Foreskin keratinocyte (primary cell): ENCODE measurements at places on chromosomes 4 and X. TPM values are rescaled to one million over a fixed set of nuclear protein-coding genes. Genes with fewer than 3 reads are reported as not detected.
A peak's percentile ranks its signal among the peaks of the same experiment; 100 is the strongest.

Gene SLC9A7
- 12.5 and 15.8 TPM in 2 replicates for total RNA-seq

Gene POU3F4
- total RNA-seq, result not detected in 2 replicates

Gene TMEM31
- total RNA-seq, result not detected in 2 replicates

Gene NDST3
- not detected in 2 replicates for total RNA-seq

Gene S100G
- not detected in 2 replicates for total RNA-seq

Gene IL2RG
- total RNA-seq, result 0.11 and 0.27 TPM in 2 replicates

Gene SASH3
- not detected in 2 replicates for total RNA-seq

Gene NHSL2
- total RNA-seq, result 0.37 and 0.42 TPM in 2 replicates

Gene DDX53
- total RNA-seq, result not detected in 2 replicates

Gene ADRA2C
- 0.04 and 0.10 TPM in 2 replicates for total RNA-seq

Gene EDA2R
- 1.7 and 2.9 TPM in 2 replicates for total RNA-seq

Gene AMER1
- total RNA-seq, result 2.4 and 3.0 TPM in 2 replicates

- no peak for DNase-seq
Measured at GRCh38 chrX:7908821-7909220, 18.4 kb downstream of the PNPLA4 start.

GRCh38 chr4:3676907-3677747, 89.1 kb upstream of the ADRA2C start:
- DNase-seq, result no peak

- DNase-seq, result peak; percentile 58
Measured at GRCh38 chrX:155888139-155888538, 7.0 kb downstream of the VAMP7 start.

DNA sequence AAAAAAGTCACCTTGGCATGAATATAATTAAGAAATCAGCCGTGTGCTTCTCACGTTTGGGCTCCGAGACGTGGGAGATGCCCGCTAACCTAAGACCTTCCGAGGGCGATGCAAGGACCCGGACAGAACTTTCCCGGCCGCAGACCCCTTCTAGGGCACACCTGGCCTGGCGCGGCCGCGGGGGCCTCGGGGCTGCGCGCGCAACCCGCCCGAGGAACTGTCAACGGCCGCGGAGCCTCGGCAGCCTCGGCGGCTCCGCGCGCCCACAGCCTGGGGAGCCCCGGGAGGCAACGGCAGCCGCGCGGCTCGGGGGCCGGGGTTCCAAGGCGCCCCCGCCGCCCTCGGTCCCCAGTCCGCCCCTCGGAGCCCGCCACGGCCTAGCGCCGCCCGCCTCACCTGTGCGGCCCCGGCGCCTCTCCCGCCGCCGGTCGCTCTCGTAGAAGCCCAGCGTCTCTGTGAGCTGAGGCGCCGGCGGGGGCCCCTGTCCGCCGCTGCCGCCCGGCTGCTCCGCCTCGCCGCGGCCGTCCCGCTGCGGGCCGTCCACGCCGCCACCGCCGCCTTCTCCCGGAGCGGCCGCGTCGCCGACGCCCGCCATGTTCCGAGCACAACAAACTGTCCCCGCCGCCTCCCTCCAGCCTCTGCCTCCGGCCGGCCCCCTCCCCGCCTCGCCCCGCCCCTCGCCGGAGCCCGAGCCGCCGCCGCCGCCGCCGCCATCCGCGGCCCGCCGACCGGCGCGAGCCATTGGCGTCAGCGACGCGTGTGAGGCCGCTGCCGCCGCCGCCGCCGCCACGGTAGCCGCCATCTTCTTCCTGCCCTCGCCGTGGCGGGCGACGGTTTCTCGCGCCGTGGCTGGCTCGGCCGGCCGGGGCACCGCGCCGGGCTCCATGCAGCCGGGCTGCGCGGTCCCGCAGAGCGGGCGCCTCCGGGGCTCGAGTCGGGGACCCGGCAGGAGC, at the start of gene TAPT1:
Gene TAPT1 (minus strand): TSS at position 609 of the 953 bp plus-strand sequence. CDS start 14 bp downstream, at position 595.
- DNase-seq, result no peak

GRCh38 chr4:95068818-95069478, 311.2 kb downstream of the BMPR1B start:
- DNase-seq, result no peak

GRCh38 chr4:186236126-186236525, 8.8 kb downstream of the KLKB1 start:
- DNase-seq, result no peak

GRCh38 chrX:13821738-13822137, 4.8 kb upstream of the GPM6B start:
- no peak for DNase-seq

DNA sequence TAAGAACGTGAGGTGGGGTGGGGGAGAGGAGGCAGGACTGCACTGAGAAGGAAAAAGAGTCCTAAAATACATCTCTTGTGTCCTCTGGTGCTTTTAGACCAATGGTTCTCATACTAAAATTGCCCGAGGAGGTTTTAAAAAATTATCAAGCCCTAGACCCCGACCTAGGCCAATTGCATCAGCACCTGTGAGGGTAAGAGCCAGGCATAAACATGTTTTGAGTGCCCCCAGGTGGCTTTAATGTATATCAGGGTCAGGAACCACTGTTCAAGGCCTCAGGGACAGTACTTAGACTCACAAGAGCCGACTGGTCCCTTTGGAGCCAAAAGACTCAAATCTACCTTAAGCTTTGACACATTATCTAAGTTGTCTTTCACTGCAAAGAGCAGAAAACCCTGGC, 37.5 kb upstream of the TMEM150C start:
- no peak for DNase-seq

- peak; percentile 8 for DNase-seq
Measured at GRCh38 chrX:150155436-150156035, 207.6 kb upstream of the MAMLD1 start.

DNA sequence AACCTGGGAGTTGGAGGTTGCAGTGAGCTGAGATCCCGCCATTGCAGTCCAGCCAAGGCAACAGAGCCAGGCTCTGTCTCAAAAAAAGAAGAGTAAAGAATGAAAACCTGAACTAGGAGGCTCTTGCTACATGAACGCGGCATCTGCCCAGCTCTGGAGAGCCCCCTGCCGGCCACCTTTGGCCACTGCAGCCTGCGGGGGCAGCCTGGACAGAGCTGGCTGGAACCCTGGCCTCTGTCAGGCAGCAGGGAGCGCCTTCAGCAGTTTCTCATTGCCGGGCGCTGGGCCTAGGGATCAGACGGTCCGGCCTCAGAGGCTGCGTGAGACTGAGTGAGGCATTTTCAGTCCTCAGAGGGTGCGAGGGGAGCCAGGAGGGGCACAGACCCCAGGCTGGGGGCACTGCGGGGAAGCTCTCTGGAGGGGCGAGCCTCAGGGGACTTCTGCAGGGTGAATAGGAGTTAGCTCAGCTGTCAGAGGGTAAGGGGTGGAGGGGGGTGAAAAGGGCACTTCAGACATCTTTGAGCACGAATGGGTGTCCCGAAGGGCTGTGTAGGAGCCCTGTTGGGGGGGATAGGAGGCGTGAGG, 17.5 kb downstream of the DOK7 start:
- DNase-seq, result peak; percentile 51

- DNase-seq, result no peak
Measured at GRCh38 chr4:5980436-5981155, 37.6 kb downstream of the C4orf50 start.

GRCh38 chr4:100848841-100849240, 331.0 kb upstream of the EMCN start:
- no peak for DNase-seq

DNA sequence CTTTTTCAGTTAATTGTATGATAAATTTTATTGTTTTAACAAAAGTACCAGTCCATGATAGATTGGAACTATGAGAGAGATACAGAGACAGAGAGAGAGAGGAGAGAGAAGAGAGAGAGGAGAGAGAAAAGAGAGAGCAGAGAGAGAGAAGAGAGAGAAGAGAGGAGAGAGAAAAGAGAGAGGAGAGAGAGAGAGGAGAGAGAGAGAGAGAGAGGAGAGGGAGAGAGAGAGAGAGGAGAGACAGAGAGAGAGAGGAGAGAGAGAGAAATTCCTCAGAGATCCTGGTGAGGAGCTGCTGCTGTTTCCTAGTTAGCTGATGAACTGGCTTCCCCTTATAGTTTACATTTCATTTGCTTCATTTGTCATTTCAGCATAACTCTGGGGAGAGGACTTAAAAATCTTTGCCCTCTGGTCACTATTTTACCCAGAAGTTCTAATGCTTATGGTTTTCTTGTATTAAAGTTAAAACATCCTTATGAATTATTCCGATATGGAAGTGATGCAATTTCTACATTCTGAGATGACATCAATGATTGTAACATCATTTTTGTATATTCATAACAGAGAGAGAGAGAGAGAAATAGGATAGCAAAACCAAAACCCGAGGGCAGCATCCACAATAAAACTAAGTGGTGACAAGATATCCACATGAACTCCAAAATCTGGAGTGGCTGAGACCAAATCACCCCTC, 10.8 kb downstream of the CTAG1A start:
- DNase-seq, result no peak

DNA sequence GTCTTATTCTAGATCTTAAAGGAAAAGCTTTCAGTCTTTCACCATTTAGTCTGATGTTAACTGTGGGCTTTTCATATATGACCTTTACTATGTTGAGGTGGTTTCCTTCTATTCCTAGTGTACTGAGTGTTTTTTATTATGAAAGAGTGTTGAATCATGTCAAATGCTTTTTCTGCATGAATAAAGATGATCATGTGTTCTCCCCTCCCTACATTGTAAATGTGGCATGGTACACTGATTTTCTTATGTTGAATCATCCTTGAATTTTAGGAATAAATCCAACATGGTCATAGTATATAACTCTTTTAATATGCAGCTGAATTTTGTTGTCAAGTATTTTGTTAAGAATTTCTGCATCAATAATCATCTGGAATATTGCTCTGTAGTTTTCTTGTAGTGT, 4.3 kb downstream of the CLGN start:
- DNase-seq, result no peak

DNA sequence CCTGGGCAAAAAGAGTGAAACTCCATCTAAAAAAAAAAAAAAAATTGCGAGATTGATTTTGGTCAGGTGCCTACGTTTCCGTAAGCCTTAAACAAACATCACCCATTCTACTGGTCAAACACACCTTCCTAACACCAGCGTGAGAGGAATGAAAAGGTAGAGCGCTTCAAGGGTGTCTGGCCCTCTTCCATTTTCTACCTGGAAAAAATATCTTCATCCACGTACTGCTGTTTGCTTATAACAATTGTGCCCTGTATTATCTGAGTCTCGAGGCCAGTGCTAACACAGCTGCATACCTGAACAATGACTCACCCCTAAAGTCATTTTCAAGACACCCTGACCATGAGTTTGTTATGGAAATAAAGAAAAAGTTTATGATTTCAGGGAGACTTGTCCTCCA, 13.9 kb downstream of the TMSB4X start:
- DNase-seq, result no peak

DNA sequence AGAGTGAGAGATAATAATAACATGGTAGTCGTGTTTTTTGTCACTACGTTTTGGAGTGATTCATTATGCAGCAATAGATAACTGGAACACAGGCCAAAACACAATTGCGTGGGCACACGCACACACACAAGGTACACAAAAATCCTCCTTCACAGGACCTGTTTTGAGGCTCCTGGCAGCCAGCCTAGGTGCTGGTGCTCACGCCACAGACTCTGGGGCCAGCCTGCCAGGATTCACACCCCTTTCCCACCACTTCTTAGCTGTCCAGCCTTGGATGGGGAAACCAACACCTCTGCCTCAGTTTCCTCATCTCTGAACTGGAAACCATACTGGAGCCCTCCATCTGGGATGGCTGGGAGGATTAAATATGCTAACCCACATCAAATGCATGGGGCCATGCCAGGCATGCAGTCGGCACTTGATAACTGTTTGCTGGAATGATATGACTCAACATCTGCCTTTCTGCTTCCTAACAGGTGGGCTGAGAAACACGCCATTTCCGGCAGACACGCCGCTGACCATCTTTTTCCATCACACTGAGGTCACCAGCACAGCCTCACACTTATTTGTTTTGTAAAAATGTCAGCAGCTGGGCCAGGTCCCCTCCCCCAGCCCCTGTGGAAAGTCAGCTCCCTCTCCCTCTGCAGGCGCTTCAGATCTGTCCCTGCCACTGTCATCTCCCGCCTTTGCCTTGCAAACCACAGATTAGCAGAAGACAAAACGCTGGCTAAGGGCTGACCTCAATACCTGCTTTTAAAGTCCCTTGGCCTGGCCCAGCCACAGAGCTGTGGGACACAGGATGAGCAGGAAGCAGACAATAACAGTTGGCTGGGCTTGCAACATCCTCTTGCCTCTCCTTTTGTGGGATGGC, 237.5 kb downstream of the BCOR start:
- DNase-seq, result peak; percentile 61

DNA sequence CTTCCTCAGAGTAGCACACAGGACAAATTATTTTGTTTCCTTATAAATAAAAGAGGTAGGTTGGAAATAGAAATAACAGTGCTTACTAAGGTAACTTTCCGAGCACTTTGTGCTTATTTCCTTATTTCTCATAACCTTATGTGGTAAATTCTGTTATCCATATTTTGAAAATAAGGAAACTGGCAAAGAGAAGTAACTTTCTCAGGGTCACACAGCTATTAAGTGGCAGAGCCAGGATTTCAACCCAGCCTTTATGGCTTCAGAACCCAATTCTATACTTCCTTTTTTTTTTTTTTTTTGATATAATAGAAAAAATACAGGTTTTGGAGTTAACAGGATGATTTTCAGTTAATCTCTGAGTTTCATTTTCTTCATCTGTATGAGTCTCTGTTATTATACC, 3.3 kb downstream of the UTP3 start:
- no peak for DNase-seq

- DNase-seq, result no peak
Measured at GRCh38 chr4:181162676-181163075, 1080.5 kb upstream of the TENM3 start.

GRCh38 chr4:74635074-74635473, 159.2 kb downstream of the BTC start:
- no peak for DNase-seq

GRCh38 chr4:141810712-141811375, 174.5 kb downstream of the IL15 start:
- DNase-seq, result no peak

- DNase-seq, result no peak
Measured at GRCh38 chr4:122017296-122017695, 65.4 kb upstream of the TRPC3 start.

DNA sequence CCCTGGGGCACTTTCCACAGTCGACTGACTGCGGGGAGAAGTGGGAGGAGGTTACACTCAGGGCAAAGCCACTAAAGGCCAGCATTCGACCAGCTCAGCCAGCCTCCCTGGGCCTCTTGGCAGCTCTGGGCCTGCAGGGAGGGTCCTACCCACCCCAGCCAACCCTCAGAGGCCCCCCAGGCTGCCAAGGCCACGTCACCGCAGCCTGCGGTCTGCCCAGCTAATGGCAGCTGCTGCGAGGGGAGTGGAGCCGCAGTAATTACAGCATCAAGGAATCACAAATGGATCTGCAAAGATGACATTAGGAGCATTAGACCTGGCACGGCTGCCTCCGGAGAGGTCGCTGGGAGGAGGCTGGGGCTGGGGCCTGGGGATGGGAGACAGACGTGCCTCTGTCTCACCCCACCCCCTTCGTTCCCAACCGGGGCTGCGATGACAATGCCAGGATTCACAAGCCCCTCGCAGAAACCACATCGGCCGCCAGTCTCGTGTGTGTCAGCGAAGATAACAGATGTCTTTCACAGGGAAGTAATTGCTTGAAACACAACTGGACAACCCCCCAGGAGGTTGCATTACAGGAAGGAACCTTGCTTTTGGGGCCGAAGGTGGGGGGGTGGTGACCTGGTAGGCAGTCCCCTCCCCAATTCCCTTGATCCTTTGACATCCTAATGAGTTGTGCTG, 367.6 kb downstream of the BCOR start:
- DNase-seq, result no peak
